ENCODE measurements at places on chromosomes 1 and 21.

DNA sequence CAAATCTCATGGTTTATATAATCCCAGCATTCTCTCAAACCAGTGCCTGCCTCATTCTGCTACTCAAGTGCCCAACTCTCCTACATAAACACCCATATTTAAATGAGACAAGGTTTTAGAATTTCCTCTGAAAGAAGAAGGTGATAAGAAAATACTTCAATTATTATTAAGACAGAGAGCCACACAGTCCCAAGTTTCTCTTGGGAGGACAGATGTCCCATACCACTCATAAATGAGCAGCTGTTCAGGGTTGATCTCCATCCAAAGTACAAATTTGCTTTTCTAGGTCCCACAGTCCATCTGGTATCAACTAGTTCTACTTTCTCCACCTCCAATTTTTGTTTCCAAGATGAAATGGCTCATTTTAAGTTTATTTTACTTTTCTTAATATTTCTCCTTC lies 11.3 kb downstream of the DCAF8 start:
- DNase-seq = no peak

DNA sequence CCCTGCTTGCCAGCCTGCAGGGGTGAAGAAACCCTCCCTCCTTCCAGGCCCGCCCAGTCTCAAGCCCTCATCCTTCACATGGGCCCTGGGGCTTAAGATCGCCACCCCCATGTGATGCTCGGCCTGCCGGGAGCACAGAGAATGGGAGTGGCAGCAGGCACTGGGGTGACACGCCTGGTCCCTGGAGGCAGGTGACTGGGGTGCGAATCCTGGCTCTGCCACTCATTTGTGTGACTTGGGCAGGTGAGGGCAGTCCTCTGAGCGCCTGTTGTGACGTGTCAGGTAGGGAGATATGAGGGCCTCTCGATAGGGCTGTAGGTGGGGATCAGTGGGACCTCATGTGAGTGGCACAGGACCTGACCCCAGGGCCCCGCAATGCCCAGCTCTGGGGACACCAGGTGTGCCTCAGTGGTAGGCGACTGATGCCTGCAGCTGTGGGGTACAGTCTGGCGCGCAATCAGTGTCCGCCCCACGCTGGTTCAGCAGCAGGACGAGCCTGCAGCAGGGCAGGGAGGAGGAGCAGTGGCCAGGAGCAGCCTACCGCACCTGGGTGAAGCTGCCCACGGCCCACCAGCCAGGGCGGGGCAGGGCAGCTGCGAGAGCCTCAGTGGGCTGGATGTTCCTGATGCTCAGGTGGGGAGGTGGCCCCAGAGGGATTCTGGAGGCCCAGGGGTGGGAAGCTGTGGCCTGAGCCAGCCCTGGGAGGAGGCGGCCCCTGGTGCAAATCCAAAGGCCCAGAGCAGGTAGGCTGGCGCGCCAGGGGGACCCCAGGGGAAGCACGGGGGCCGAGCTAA lies 6.2 kb downstream of the SH2D5 start:
- no peak for DNase-seq

GRCh38 chr1:1976031-1976430 lies 27.6 kb downstream of the CFAP74 start:
- DNase-seq = no peak

- no peak for DNase-seq
These were observed 50.2 kb upstream of the WASF2 start for GRCh38 chr1:27539901-27540861.

DNA sequence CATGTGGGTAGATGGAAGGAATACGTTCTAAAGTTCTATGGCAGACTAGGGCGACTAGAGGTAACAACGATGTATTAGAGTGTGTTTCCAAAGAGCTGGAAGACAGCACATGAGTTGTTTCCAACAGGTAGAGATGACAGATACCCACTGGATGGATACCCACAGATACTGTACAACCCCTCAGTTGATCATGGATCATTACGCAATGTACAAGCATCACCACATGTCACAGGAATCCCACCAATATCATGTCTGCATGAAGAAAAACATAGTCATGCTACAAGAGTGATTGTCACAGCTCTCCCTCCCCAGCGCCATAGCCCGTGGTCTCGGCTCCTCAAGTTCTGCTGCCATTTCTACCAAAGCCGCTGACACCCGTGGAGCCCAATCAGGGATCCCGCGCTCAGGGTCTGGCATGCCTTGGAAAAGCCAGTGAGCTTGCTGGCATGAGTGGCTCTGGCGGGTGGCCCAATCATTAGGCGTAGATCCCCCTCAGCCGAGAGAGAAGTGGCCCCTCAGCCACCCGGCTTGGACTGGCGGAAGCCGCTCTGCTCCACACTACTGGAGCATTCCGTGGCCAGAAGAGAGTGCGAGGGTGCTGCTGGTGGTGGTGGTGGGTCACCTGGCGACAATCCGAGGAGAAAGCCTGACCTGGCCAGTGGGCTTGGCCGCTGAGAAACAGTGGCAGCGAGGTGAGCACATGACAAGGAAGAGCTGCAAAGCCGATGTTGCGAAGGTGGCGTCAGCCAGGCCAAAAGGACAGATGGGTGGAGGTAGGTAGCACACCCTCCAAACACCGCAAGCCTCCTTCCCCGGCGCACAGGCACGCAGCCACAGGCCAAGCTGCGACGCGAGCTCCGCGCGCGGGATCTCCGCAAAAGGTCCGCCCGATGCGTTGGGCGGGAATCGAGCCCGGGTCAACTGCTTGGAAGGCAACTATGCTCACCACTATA lies 65.7 kb upstream of the FCGR2A start:
- no peak for DNase-seq

- DNase-seq = no peak
These were observed 20.4 kb upstream of the ITLN2 start for GRCh38 chr1:160975026-160975425.

DNA sequence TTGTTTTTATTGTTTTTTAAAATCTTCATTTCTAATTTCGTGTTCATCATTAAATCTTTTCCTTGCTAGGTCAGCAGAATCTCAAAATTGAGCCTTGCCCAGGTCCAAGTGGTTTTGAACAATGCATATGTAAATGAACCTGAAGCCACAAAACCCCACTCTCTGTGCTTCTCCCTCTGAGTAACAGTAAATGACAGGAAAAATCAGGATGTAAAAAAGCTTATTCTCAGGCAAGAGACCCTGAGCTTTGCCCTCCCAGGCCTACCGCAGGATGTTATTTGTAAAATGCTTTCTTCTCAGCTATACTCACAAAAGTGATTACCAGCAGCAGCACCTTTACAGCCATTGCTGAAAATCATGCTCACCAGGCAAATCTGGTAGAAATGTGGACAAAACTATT lies 47.6 kb downstream of the TYW3 start:
- no peak for DNase-seq

GRCh38 chr1:7770669-7770996 lies 463 bp upstream of the VAMP3 start:
- no peak for DNase-seq

- no peak for DNase-seq
These were observed 110.3 kb upstream of the CHRM3 start for GRCh38 chr1:239276051-239276450.

GRCh38 chr1:167401260-167401873 lies 117.0 kb downstream of the CD247 start:
- DNase-seq = peak; percentile 11

GRCh38 chr1:31524186-31524901 lies 52.0 kb upstream of the TINAGL1 start:
- DNase-seq = no peak

GRCh38 chr1:111476761-111477309 lies 3.1 kb downstream of the C1orf162 start:
- DNase-seq = no peak

DNA sequence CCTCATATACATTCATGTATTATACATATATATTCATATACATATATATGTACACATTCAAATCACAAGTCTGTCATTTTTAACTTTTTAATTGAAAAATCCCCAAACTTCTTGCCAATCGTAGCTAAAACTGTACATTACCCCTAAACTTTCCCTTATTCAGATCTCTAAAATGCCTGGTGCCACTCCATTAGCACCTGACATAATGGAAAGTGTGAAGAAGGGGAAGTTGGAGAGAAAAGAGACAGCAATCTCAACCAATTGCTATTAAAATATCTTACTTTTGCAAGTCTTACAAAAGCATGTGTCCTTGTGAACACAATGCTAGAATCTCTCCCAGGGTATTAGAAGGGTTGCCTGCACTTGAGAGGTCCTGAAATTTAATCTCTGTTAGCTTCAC lies 22.7 kb upstream of the PRKACB start:
- DNase-seq = no peak

- no peak for DNase-seq
These were observed 3.7 kb downstream of the CFH start for GRCh38 chr1:196655494-196655893.

- no peak for DNase-seq
These were observed 38.5 kb downstream of the MACO1 start for GRCh38 chr1:25469177-25469576.

- DNase-seq = no peak
These were observed 21.9 kb downstream of the LRRC8D start for GRCh38 chr1:89842567-89843272.

- no peak for DNase-seq
These were observed 7.6 kb upstream of the S100A11 start for GRCh38 chr1:152044386-152044785.

DNA sequence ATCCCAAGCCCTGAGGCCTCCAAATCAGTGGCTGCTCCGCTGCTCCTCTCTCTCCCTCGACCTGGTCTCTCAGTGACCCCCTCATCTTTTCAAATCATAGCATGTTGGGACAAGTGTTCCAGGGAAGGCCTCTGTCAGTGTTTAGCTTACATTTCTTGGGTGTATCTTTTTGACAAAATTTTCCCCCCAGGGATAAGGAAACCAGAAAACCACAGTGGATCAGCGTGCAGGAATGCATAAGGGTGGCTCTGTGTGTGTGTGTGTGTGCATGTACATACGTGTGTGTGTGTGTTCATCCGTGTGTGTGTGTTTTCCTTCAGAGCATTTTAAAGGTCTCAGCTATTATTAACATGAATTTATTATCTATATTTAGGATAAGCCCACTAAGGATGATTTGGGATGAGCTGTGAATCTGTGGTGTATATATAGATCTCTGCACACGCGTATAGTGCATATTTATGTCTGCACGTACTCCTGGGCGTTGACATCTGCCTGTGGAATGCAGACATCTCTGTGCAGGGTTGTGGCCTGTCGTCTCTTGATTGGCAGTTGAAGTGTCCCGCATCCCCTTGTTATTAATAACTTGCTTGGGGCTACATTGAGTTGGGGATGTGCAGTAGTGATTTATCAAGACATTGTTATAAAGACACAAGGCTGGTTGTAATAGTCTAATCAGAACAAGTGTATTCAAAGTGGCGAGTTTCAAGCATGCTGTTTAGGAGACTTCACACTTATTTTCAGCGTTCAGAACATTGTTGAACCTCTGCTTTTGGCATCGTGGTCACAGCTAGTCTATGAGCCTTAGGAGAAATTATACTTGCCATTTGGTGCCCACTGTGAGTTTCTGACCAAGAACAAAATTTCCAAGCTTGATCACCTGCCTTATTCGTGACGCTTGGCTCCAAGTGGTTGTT lies 55.6 kb downstream of the GALNT2 start:
- DNase-seq = no peak

- no peak for DNase-seq
These were observed 143.3 kb downstream of the GREM2 start for GRCh38 chr1:240468656-240469055.

- no peak for DNase-seq
These were observed 11.1 kb downstream of the PDZK1 start for GRCh38 chr1:145695821-145696629.

GRCh38 chr21:15079269-15079668 lies 14.5 kb upstream of the NRIP1 start:
- no peak for DNase-seq

DNA sequence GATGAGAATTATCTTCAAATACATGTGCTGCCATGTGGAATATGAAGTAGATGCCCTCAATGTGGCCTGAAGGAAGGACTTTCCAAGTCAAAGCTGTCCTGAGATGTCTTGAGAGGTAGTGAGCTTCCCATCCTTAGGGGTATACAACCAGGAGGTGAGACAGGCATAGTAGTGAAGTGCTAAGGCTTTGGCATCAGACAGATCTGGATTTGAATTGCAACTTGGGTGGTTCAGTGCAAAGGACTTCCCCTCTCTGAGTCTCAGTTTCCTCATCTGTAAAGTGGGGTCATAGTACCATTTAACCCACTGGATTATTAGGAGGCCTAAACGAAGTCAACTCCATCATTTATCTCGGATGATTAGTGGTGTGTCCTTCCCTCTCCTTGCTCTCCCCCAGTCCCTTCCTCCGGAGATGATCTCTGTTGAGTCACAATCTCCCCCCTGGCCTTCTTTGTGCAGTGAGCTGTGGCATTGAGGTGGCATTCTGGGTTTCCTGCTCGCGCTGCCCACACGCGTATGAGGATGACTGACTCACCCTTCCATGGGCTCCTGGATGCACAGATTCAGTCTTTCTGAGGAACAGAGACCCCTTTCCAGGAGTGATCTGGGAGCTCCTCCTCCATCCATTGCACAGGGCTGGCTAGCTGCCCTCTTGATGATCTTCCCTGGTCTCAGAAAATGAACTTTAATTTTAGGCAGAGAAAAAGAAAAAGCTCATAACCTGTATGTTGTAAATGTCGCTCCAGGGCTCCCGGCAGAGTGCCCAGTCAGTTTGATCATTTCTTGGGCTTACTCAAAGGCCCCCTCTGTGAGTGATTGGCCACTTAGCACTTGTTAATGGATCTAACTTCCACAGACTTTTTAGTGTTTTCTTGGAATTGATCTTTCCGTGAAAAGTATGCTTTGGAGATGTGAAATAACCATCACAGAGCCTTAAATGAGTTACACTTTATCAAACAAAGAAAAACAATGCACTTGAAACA lies 354.6 kb downstream of the PTPRU start:
- no peak for DNase-seq

GRCh38 chr21:34514576-34515115 lies 2.6 kb upstream of the KCNE1 start:
- DNase-seq = no peak

- DNase-seq = no peak
These were observed 48.6 kb downstream of the CHD5 start for GRCh38 chr1:6131561-6131960.

- no peak for DNase-seq
These were observed 194.5 kb upstream of the PLD5 start for GRCh38 chr1:242718967-242719366.

GRCh38 chr1:119910618-119911017 lies 14.3 kb upstream of the ADAM30 start:
- DNase-seq = no peak

GRCh38 chr1:74767490-74767889 lies 34.5 kb downstream of the TYW3 start:
- DNase-seq = no peak

- no peak for DNase-seq
These were observed 152.9 kb downstream of the CLIC6 start for GRCh38 chr21:34821717-34822116.
